Kidney epithelial cell (primary cell): ENCODE measurements at places on chromosomes 3 and 15.

DNA sequence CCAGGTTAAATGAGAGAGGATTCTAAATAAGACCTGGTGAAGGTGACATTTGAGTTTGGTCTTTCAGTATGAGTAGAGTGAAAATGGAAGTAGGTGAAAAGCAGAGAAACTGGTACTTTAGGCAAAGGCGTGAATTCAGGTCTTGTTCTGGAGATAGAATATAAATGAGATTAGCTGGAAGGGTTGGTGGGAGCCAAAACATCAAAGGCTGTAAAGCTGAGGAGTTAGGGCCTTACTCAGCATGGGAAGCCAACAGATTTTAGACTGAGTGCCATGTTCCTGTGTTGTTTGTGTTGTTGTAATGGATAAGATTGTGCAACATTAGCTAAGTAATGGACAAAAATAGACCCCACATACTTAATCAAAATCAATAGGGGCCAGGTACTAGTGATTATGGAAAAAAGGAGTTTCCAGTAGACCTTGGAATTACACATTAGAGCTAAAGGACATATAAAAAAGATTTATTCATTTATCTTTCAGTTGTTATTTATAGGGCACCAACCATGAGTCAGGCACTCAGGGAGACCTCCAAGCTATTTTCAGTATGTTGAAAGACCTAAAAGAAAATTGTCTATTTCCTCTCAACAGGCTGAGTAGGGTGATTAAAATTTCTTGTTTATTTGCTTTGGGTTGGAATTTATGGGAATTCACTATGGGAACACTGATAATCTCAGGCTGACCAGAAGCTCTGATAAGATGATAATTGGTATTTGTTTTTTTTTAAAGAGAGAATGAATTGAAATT, 20.8 kb downstream of the ARL14 start:
- DNase-seq = no peak

- DNase-seq = no peak
Measured at GRCh38 chr15:32956711-32957110, 237.8 kb downstream of the FMN1 start.

GRCh38 chr3:70926835-70927234, 614.4 kb upstream of the MDFIC2 start:
- no peak for DNase-seq

DNA sequence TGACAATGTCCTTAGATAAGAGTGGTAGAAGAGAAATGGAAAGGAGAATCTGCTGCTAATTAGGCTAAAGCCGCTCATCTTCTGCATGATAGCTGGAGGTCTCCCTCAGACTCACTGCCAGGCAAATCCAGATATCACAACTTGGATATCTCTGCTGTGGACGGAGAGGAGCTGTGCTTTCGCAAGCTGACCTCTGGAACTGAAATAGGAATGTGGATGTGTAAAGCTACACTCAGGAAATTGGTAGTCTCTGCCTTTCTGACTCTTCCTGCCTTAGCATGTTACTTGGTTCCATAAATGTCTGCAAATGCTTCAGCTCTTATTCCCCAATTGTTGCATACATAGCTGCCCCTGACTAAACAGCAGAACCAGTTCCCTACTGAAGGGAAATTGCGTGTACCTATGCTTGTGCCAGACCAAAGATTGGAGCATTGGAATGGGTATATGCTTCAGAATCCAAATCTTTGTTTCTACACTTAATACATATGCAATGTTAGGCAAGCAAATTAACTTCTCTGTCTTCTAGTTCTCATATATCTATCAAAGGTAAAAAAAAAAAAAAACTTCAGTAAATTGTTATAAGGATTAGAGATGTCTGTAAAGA, 74.7 kb upstream of the ROBO2 start:
- no peak for DNase-seq

GRCh38 chr15:65184305-65184867, 756 bp downstream of the CLPX start:
- no peak for DNase-seq

DNA sequence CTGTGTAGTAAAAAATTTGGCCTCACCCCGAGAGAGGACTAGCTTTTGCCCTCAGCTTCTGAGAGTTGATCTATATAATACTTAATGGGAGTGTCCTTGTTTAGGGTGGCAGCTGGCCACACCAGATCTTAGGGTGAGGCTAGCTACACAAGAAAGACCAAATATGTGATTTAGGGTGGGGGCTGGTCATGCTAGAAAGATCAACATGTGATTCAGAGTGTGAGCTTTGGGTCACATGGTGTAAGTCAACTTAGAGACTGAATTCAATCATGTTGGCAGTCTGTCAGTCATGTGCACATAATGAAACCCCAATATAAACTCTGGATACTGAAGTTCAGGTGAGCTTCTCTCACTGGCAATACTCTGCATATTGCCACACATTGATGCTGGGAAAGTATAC, 120.7 kb upstream of the DAZL start:
- no peak for DNase-seq
